Activated CD4-positive, alpha-beta memory T cell treated with anti-CD3 and anti-CD28 coated beads, Interleukin-2, amount 10 ng/mL, durations not matched to agents 7 days and 5 days (primary cell): ENCODE measurements at places on chromosomes 11 and 22. TPM values are rescaled to one million over a fixed set of nuclear protein-coding genes. Genes with fewer than 3 reads are reported as not detected.

DNA sequence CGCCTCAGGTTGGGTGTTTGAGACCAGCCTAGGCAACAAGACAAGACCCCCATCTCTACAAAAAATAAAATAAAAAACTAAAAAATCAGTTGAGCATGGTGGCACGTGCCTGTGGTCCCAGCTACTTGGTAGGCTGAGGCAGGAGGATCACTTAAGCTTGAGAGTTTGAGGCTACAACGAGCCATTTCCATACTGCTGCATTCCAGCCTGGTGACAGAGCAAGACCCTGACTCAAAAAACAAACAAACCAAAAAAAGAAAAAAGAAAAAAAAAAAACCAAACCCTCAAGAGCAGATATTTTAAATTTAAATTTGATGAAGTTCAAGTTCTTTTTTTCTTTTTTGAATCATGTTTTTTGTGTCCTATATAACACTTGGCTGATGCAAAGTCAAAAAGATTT, 7.2 kb upstream of the CCDC83 start:
- H3K4me3 ChIP-seq: no peak overlapping the region
- no peak overlapping the region for H3K27ac ChIP-seq
- H3K36me3 ChIP-seq: peaks cover 12% of the 10 kb centered on the region
- H3K27me3 ChIP-seq: peaks cover 4% of the 10 kb centered on the region

The TRIM29 gene
- total RNA-seq: not detected

The GPHA2 gene
- not detected for total RNA-seq

DNA sequence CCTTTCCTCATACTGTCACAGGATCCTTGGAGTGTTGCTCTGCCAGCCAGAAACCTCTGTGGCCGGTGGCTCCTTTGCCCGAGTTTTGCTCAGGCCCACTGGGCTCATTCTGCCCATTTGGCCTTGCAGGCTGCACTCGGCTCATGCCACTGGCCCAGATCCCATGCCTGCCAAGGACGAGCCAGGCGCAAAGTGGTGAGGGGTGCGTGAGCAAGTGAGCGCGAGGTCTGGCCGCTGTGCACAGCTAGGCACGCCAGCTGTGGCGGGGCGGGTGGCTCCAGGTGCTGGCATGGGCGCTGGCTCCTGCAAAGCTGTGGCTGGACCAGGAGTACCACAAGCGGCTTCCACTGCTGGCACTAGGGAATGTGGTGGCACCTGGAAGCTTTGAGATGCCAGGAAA, 2.8 kb upstream of the RNF141 start:
- no peak overlapping the region for H3K27ac ChIP-seq
- peaks cover 15% of the 10 kb centered on the region for H3K4me1 ChIP-seq
- no peaks in the 10 kb centered on the region for H3K36me3 ChIP-seq
- peaks cover 13% of the 10 kb centered on the region for H3K27me3 ChIP-seq
- no peak for DNase-seq
- no peak overlapping the region for H3K4me3 ChIP-seq

DNA sequence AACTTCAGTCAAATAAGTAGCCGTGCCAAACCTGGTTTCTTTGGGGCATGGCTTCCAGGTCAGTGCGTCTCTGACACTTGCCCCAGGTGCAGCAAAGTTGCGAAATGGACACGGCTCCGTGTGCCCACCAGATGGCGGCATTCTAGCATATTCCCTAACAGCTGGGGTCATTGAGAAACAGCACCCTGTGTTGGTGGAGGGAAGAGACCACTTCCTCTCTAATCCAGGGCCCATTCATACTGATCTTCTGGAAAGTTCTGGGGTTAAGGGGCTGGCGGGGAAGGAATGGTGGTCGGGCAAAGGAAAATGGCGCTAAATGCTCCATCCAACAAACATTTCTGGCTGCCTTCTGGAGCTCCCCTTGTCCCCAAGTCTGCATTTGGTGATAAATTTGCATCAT, 141.2 kb upstream of the TIMP3 start:
- no peak overlapping the region for H3K27ac ChIP-seq
- DNase-seq: peak; percentile 57
- no peaks in the 10 kb centered on the region for H3K36me3 ChIP-seq
- H3K27me3 ChIP-seq: peaks cover 8% of the 10 kb centered on the region
- no peaks in the 10 kb centered on the region for H3K4me1 ChIP-seq

The TMPRSS13 gene
- total RNA-seq: 1.9 TPM

GRCh38 chr11:45803971-45804760, 783 bp upstream of the SLC35C1 start:
- peaks cover 20% of the 10 kb centered on the region for H3K36me3 ChIP-seq
- peaks cover 37% of the 10 kb centered on the region for H3K4me1 ChIP-seq
- H3K4me3 ChIP-seq: peak overlapping the region; percentile 91
- peak overlapping the region; percentile 79 for H3K27ac ChIP-seq
- peak; percentile 70 for DNase-seq
- H3K27me3 ChIP-seq: no peaks in the 10 kb centered on the region

GRCh38 chr22:39466228-39467006, 9.6 kb downstream of the MGAT3 start:
- H3K4me3 ChIP-seq: no peak overlapping the region
- peaks cover 2% of the 10 kb centered on the region for H3K27me3 ChIP-seq
- no peak for DNase-seq

GRCh38 chr22:50016988-50017700, 4.6 kb upstream of the IL17REL start:
- peak overlapping the region; percentile 1 for H3K4me3 ChIP-seq
- H3K27me3 ChIP-seq: peaks cover 7% of the 10 kb centered on the region
- H3K27ac ChIP-seq: peak overlapping the region; percentile 28
- no peaks in the 10 kb centered on the region for H3K36me3 ChIP-seq

GRCh38 chr11:69587454-69588090, 53.4 kb upstream of the CCND1 start:
- no peaks in the 10 kb centered on the region for H3K4me1 ChIP-seq
- DNase-seq: no peak
- H3K36me3 ChIP-seq: no peaks in the 10 kb centered on the region
- peaks cover 9% of the 10 kb centered on the region for H3K27me3 ChIP-seq
- H3K27ac ChIP-seq: no peak overlapping the region

GRCh38 chr22:35930933-35931332, 97.7 kb downstream of the RBFOX2 start:
- no peak overlapping the region for H3K27ac ChIP-seq
- H3K4me3 ChIP-seq: no peak overlapping the region
- H3K36me3 ChIP-seq: no peaks in the 10 kb centered on the region

The HMOX1 gene
- 2.9 TPM for total RNA-seq

The MUC5AC gene
- not detected for total RNA-seq

DNA sequence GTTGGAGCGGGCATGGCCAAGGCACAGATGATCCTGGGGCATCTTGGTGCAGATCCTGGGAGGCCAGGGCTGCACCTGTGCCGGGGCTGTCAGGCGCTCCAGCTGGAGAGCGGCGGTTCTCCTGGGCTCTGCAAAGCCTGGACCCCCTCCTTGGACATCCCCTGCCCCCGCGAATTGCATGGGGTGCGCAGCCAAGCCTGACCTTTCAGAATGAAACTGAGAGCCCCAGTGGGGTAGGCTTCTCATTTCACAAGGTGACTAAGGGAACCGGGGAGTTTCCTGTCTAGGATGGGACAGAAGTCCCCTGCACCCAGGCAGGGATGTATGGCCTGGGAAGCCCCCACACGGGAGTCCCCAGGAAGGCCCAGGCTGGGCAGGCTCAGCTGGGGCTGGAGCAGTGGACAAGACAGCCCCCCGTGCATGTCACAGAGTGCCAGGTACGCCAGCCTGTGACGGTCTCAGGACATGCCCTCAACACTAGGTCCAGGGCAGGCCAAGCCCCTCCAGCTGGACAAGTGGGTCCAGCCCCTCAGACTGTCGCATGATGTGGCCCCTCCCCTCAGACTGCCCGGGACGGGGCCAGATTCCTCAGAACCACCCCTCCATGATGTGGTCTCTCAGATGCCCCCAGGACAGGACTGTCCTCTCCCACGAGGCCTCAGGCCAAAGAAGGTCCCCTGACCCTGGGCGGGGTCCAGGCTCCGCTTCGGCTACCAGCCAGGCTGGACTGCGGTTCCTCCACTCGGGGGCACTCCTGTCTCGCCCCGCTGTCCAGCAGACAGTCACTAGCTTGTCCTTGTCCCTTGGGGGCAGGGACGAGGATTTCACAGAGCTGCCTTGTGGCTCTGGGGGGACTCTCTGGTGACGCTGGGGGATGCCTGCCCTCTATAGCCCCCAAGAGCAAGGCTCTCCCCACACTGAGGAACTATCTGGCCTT, 2.3 kb downstream of the LSP1 start:
- no peaks in the 10 kb centered on the region for H3K27me3 ChIP-seq
- no peak for DNase-seq
- H3K4me3 ChIP-seq: peak overlapping the region; percentile 97

DNA sequence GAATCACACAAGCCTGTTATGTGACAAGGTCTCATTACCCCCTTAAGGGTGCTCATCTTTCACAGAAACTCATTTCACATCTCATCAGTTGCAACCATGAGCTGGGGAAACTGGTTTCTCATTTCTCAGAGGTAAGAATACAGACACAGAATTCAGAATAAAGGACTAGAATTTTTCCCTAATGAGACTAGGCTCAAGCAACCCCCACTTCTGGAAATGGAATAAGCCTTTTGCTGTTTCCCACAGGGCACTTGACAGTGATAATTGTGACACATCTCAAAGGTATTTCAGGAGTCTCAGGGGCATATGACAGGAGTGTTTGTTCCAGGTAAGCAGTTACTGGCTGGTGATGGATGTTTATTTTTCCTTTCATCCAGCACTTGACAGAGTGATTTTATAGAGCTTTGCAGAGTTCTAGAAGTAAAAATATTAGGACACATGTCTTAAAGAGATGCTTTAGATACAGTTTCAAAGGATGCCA, 112.9 kb upstream of the DDI1 start:
- H3K27ac ChIP-seq: no peak overlapping the region
- no peaks in the 10 kb centered on the region for H3K4me1 ChIP-seq
- H3K36me3 ChIP-seq: no peaks in the 10 kb centered on the region
- no peaks in the 10 kb centered on the region for H3K27me3 ChIP-seq
- no peak for DNase-seq

The PCNX3 gene
- total RNA-seq: 39.8 TPM

DNA sequence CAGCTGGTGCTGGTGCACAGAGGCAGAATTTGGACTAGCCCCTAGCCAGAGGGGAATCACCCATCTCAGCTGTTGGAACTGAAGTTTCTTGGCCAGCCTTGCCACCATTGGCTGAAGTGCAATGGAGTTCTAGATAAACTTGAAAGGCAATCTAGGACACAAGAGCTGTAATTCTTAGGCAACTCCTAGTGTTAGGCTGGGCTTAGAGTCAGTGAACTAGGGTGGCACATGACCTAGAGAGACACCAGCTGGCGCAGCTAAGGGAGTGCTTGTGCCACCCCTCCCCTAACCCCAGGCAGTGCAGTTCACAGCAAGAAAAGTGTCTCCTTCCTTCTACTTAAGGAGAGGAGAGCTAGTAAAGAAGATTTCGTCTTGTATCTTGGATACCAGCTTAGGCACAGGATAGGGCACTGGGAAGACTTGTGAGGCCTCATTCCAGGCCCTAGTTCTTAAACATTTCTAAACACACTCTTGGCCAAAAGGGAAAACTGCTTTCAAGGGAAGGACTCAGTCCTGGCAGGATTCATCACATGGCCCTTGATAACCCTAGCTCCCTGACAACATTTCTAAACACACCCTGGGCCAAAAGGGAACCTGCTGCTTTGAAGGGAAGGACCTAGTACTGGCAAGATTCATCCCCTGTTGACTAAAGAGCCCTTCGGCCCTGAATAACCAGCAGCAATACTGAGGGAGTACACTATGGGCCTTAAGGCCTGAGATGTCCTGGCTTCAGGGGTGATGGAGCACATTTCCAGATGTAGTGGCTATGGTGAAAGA, 53.4 kb downstream of the XRRA1 start:
- no peak for DNase-seq
- H3K36me3 ChIP-seq: peaks cover 31% of the 10 kb centered on the region
- H3K27ac ChIP-seq: no peak overlapping the region
- no peaks in the 10 kb centered on the region for H3K27me3 ChIP-seq
- H3K4me1 ChIP-seq: no peaks in the 10 kb centered on the region
- H3K4me3 ChIP-seq: no peak overlapping the region

The OR9G4 gene
- total RNA-seq: not detected

The BUD13 gene
- 35.1 TPM for total RNA-seq

DNA sequence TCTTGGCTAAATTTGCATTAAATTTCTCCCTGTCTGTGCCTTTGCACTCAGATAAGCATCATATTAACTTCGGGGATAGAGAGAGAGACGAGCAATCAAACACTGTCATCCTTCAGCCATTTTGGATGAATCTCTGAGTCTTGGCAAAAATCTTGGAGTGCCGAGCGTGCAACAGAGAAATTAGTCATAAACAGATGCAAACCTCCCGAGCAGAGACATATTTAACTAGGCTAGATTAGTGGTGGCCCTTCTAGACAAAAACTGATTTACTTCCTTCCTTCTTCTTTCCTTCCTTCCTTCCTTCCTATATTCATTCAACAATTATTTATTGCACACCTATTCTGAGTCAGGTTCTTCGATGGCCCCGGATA, 114.4 kb upstream of the BLID start:
- H3K27ac ChIP-seq: no peak overlapping the region
- H3K27me3 ChIP-seq: no peaks in the 10 kb centered on the region
- no peaks in the 10 kb centered on the region for H3K36me3 ChIP-seq
- no peaks in the 10 kb centered on the region for H3K4me1 ChIP-seq

The SUN2 gene
- 500 TPM for total RNA-seq

DNA sequence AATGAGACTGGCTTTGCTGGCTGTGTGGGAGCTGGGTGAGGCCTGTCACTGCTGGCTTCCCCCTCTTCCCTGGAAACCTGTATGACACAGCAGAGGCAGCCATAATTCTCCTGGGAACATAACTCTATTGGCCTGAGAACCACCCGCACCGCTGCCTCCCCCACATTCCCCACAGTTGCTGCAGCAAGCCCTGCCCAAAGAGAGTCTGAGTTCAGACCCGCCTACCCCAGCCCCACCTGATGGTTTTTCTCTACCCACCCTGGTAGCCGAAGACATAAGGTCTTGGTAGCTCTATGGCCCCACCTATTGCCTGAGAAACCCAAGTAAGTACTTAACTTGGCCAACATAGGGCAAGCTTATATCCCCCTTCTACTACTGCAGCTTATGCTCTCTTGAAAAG, 174.8 kb downstream of the C11orf91 start:
- peaks cover 20% of the 10 kb centered on the region for H3K27me3 ChIP-seq
- H3K27ac ChIP-seq: no peak overlapping the region
- H3K4me1 ChIP-seq: no peaks in the 10 kb centered on the region
- H3K36me3 ChIP-seq: no peaks in the 10 kb centered on the region
- no peak for DNase-seq

DNA sequence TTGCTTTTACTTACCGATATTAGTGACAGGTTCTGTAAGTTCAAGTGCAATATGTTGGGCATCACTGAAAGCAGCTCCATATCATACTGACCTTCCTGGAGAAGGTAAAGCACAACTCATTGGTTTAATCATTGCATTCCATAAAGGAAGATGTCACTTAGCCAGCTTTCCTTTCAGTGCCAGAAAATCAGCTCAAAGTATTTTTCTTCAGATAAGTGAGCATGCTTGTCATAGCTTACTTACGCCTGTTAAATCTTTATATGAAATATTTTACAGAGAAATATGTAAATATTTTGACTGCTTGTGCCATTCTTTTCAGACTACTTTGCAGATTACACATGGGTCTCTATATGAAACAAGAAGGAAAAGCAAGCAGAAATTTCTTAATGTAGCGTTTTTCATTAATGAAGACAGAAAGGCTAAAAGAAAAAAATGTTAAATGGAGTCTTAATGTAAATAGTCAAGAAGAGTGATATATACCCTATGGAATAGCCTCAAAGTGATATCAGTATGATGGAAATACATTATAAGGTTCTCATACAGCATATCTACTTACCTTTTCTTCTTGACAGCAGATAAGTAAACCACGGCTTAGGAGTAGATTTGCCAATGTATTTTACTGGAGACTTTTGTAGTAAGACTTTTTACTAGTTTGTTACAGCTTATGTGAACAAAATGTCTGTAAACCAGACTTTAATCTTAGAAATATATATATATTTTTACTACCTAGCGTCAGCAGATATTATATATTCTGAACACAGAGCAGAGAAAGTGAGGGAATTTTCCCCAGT, 649.7 kb downstream of the METTL15 start:
- H3K4me3 ChIP-seq: no peak overlapping the region
- no peaks in the 10 kb centered on the region for H3K27me3 ChIP-seq
- H3K27ac ChIP-seq: no peak overlapping the region
- H3K4me1 ChIP-seq: no peaks in the 10 kb centered on the region
- H3K36me3 ChIP-seq: no peaks in the 10 kb centered on the region
